ENCODE measurements at places on chromosomes 1 and 21. TPM values are rescaled to one million over a fixed set of nuclear protein-coding genes. Genes with fewer than 3 reads are reported as not detected.

DNA sequence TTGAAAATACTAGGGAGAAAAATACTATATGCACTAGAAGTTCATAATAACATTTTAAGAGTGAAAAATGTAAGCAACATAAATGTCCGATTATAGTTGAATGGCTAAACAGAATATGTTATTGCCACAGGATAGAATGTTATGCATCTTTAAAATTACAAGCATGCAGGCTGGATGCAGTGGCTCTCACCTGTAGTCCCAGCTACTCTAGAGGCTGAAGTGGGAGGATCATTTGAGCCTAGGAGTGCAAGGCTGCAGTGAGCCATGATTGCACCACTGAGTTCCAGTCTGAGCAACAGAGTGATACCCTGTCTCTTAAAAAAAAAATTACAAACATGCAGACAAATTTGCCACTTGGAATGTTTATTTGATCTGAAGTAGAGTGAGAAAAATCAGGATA lies 3.0 kb upstream of the BATF3 start:
- no peak for DNase-seq

DNA sequence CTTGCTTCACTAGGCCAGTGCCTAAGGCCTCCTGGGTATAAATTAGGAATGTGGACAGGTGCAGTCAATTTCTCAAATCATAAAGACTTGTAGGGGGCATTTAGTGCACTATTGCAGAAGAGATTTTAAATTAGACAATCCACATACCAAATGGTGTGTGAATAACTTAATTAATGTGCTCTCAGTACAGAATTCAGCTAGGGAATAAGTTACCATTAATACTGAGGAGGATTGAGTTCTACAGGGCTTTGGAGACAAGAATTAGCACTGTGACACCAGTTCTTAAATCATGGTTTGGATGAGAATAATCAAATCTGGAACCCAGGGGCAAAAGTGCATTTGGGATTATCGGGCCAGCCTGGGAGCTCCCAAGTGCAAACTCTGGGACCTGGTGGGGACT lies 1.7 kb downstream of the SYPL2 start:
- DNase-seq, result no peak

DNA sequence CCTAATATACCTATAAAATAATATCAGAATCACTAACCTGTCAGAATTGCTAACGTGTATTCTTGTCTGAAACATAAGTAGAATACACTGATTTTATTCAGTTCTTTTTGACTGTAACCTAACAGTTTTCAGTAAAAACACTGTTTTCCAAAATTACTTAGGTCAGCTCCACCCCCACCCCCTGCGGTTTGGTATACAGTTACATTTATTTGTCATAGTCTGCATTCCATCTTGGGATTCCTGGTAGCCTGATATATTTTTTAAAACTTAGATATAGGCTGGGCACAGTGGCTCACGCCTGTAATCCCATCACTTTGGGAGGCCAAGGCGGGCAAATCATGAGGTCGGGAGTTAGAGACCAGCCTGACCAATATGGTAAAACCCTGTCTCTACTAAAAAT lies 19.8 kb upstream of the ABCD3 start:
- DNase-seq, result no peak

LYPD8 gene
- total RNA-seq, result not detected

DNA sequence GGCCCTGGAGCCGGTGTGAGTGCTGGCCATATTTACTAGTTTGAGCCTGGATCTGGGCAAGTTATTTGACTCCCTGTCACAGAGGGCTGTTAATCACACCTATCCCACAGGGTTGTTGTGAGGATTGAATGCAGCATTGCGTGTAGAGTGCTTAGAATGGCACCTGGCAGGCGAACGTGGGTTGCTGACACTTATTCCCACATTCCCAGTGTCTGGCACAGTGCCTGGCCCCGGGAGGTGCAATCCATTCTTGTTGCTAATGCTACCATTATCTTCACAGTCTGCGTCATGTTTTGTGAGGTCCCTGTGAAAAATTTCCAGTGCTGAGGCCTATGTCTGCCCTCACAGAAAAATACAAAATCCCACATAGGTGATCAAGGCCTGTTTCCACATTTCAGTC lies 66.1 kb downstream of the CD2 start:
- DNase-seq, result peak; percentile 94

Data from foreskin keratinocyte (primary cell).